Glutamatergic neuron (in vitro differentiated cells): ENCODE measurements at places on chromosomes 3 and 15.

- DNase-seq: no peak
Observed at GRCh38 chr3:123861081-123861836, 22.9 kb downstream of the MYLK start.

DNA sequence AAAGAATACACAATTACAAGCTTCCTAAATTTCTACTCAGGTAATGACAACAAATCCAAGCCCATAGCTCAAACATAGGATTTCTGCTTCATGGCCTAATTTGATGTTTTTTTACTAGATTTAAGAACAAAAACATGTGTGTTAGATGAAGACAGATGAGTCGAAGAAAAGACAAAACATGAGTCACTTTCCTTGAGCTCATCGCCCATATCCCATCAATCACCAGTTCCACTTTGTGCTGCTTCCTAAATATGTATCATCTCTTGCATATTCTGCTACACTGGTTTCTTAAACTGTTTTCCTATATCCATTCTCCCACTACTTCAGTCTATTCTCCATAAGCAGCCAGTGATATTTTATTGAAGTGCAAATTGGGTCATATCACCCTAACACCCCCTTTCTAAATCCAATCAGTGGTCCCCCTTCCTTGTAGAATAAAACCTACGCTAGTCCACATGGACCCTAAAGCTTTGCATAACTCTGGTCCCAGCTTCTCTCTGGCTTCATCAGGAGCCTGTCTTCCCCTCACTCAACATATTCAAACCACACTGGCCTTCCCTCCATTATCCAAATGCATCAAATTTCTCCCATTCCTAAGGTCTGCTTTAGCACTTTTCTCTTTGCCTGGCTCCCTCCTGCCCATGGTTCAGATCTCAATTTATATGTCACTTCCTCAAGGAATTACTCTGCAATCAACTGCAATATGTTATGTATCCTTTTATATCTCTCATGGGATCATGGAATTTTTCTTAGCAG is 1033.9 kb downstream of the FHIT start:
- no peak for DNase-seq

GRCh38 chr3:52346623-52347530 is 30.8 kb downstream of the DNAH1 start:
- DNase-seq: no peak

DNA sequence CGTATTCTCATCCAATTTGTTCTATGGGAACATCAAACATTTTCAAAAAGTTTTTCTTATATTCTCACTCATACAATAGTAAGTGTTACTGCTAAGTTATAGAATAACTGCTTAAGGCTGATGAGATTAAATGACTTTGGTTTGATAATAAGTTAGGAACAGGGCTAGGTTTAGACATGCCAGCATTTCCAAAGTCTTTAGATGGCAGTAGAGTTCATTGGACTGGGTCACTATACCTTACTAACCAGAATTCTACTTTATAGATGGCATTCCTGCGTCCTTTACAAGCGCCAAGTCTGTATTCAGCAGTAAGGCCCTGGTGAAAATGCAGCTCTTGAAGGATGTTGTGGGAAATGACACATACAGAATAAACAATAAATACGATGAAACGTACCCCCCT is 21.7 kb downstream of the PLAAT1 start:
- DNase-seq: no peak

- no peak for DNase-seq
Observed at GRCh38 chr3:95237783-95238182, 1174.9 kb downstream of the NSUN3 start.

DNA sequence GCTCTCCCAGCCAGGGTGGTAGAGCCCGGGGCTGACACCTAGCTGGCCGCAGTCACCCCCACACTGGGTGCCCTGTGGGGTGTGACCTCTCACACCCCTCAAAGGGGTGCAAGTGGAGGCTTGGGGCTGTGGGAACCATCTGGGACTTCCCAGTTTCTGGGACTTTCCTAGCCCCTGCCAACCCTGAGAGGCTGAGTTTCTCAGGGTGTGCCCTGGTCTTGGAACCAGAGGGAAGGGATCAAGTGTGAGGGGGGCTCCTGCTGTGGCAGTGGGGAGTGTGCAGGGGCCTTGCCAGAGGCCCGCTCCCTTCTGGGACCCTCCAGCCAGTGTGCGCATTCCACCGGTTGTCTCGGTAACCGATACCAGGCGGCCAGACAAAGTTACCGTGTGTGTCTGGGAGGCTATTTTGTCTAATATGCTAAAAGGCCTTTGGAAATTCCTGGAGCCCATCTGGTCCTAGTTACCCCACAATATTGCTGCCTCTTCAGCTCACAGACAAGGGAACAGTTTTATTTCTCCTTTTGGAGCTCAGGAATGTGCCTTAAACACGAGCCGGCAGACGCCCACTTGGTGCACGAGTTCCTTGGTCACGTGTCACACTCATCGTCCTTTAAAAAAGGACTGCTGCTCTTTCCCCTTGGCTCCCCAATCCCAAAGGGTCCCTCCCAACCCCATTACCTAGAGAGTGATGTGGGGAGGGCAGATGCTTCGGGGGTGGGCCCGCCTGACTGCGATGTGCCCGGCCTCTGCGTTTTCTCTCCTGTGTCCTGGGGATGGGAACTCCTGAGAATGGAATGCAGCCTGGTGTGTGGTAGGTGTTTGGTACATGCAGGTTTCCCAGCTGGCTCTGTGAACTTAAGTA is 33.2 kb downstream of the HDAC11 start:
- no peak for DNase-seq

- DNase-seq: no peak
Observed at GRCh38 chr3:105798381-105798934, 70.4 kb downstream of the CBLB start.

DNA sequence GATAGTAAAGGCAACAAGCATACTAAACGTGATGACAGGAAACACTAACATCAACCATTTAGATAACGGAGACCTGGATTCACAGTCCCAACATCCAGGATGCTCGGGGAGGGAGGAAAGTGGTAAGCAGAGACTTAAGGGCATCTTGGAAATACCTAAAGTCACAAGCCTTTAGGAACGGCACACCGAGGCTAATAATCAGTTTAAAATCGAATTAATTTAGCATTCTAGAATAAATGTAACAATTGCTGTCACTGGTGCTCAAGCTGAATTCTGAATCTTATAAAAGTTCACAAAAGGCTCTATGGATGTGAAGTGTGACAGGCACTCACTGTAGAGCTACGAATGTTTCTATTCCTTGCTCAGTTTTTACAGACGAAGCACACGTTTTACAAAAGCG is 1.3 kb downstream of the CD47 start:
- no peak for DNase-seq

GRCh38 chr3:12871404-12871983 is 30.1 kb upstream of the RPL32 start:
- DNase-seq: no peak

DNA sequence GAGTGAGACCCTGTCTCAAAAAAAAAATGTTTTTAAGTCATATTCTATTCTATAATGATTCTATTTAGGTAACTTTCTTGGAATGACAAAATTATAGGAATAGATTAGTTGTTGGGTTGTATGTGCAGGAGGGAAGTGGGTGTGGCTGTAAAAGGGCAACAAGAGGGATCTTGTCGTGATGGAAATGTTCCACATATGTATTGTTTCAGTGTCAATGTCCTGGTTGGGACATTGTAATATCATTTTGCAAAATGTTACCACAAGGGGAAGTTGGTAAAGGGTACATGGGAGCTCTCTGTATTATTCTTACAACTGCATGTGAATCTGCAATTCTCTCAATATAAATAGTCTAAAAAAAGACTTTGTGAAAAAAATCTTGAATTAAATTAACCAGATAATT is 14.3 kb upstream of the ABHD5 start:
- DNase-seq: no peak

DNA sequence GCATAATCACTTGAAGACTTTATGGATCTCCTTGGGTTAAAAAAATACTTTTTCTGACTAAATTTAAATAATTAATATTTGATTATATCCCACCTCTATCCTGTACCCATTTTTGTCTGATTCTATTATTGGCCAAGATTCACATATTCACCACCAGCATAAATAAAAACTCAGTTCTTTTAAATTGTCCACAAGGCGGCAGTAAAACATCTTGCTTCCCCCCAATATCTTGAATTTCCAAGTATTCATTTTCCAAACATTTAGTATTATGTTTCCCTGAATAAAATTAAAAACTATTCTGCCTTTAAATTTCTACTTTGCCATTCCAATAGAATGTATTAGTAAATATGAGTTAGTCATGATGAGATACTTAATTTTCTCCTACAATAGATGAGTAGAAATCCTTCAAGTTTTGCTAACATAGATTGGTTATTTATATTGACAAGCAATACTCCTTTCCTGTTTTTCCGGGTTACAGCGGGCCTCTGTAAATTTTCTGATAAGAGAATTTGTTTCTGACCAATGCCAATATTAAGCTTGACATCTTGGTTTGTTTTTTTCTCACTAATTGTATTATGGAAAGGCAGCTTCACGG is 218.7 kb upstream of the MDFIC2 start:
- no peak for DNase-seq

DNA sequence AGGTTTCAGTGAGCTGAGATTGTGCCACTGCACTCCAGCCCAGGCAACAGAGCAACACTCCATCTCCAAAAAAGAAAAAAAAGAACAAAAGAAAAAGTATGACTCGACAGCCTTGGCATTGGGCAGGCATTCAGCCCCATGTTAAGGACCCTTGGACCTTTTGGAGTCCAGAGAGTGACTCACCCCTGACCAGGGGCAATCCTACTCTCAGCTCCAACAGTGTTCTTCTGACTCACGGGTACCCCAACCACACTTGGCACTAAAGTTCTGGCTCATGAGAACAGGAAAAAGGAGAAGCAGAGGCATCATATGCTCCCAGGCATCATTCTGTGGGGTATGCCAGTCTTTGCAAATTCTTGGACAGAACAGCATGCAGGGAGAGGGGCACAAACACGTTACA is 252.4 kb upstream of the HES1 start:
- DNase-seq: no peak

GRCh38 chr3:82378392-82378791 is 616.9 kb upstream of the GBE1 start:
- DNase-seq: no peak

DNA sequence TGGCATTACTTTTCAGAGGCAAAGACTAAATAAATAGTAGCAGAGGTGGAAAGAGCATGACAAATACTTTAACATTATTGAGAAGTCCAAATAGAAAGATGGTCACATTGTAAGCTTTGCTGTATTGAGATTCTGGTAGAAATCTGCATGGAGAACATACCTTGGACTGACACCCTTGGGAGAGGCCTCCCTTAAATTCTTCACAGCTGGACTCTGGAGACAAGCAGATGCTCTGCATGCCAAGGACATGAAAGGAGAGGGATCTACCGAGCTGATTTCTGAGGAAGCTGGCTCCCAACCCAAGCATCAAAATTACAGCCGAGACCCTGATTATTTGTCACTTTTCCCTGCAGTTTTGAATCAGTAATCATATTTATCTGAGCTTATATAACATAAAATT is 212.5 kb upstream of the COL8A1 start:
- no peak for DNase-seq

DNA sequence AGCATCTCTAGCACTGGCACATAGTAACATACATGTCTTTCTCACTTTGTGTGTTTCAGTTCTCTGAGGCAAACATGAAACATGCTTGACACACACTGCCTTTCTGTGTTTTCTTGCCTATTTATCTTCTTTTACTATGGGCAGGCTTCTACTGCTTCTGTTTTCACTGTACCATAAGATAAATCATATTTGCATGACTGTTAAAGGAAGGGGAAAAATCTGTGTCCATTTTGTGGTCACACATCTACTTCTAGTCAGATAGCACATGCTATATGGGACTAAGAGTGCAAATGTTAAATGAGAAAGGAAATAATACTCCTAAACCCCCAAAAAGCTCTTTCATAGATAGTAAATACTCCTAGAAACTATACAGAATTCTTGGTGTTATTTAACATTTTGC is 386.4 kb downstream of the ZBTB20 start:
- DNase-seq: no peak

- DNase-seq: peak; percentile 31
Observed at GRCh38 chr3:176190755-176191154, 1006.5 kb downstream of the TBL1XR1 start.

- DNase-seq: no peak
Observed at GRCh38 chr15:77494073-77494867, 73.6 kb downstream of the HMG20A start.

DNA sequence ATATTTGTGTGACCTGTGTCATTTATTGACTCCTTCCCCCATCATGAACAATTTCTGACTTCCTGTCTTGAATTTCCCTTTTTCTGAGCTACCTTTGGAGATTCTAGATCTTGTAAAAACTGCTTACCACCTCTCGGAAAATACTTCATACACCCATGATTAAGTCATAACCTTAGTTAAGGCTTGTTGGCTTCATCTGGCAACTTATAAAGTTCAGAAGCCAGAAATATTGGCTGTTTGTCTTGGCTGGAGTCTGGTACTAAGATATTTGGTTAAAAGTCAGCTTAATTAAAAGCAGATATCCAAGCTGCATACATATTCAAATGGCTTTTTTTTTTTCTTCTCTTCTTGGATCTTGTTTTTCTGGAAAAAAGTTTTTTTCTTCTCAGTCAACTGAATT is 37.3 kb upstream of the B3GALNT1 start:
- DNase-seq: no peak

GRCh38 chr3:16860234-16860633 is 24.5 kb upstream of the PLCL2 start:
- DNase-seq: no peak

- DNase-seq: no peak
Observed at GRCh38 chr15:31467361-31467760, 140.7 kb downstream of the KLF13 start.

DNA sequence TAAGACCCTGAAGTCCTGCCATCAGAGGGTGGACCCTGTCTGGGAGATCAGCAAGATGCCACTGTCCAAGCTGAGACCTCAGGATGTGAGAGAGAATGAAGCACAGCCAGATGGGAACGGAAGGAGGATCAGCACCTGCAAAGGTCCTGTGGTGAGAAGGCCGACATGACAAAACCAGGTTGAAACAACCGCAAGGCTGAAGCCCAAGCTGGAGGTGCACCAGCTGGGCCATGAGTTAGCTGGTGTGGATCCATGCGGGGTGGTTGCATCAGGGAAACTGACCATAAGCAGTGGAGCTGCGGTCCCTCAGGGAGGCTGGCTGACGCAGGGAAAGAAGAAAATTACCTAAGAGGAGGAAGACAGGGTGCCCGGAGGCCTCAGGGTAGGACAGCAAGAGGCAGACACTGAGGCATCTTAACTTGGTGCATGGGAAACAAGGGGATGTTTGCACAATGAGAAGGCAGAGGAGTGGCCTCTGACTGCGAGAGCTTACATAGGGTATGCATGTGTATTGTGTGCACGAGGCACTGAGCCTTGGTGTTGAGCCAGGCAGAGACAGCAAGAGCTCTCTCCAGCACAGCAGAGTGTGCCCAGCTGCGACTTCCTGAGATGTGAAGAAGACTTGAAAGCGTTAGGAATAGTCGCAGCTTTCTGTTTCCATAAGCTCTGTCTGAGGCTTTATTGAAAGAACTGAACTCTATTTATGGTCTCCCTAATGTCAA is 497.7 kb downstream of the OCA2 start:
- no peak for DNase-seq

- no peak for DNase-seq
Observed at GRCh38 chr3:188734395-188734794, 437.4 kb upstream of the TPRG1 start.

- DNase-seq: no peak
Observed at GRCh38 chr3:32450992-32451659, 51.5 kb downstream of the CMTM6 start.

- DNase-seq: no peak
Observed at GRCh38 chr15:39878406-39878785, 41.7 kb downstream of the GPR176 start.
